NCI-H1417 treated with DMSO at 0.1 percent for 48 hours (cell line): ENCODE measurements at places on chromosomes 5 and 9.

- no peak for DNase-seq
These were observed 5.9 kb downstream of the FKBP15 start for GRCh38 chr9:113215132-113215531.

DNA sequence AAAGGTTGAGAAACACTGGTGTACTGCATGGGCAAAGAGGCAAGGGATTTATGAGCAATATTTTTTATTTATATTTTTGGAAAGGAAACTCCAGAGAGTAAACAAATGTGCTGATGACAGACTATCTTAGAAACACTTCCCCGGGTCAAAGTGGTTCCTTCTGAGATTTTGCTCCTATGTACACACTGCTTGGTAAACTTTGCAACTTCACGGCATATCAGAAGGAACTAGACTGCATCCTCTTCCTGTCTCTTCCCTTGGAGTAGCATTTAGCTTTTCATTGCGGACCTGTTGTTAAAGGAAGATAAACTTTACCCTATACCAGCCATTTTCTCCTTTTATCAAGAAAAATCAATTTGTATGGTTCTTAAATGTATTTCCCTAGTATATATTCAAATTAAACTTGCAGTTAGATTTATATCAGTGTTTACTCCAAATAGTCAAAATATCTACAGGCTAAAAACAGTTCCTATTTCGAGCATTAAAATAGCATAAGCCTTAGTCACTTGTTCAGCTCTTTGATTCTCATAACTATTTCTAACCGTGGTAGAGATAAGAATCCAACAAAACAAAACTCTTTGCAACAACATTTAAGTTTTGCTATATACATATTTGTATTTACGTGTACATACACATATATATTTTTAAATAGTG, 48.0 kb upstream of the LRRC19 start:
- no peak for DNase-seq

DNA sequence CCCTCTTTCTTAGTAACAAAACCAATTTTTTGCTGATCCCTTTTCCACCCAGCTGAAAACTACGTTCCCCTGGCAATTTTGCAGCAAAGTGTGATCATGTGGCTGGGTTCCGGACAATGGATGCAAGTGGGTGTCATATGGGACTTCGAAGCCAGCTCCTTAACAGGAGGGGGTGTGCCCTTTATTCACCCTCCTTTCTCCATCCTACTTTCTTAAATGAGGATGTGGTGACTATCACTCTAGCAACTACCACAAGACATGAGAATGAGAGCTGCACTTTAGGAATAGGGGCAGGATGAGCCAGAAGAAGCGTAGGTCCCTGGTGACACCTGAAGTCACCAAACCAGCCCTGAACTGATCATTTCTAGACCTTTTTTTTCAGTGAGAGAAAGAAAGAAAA, 58.9 kb downstream of the IRF1 start:
- no peak for DNase-seq

GRCh38 chr5:61245486-61245885, 83.2 kb upstream of the SMIM15 start:
- DNase-seq = no peak

DNA sequence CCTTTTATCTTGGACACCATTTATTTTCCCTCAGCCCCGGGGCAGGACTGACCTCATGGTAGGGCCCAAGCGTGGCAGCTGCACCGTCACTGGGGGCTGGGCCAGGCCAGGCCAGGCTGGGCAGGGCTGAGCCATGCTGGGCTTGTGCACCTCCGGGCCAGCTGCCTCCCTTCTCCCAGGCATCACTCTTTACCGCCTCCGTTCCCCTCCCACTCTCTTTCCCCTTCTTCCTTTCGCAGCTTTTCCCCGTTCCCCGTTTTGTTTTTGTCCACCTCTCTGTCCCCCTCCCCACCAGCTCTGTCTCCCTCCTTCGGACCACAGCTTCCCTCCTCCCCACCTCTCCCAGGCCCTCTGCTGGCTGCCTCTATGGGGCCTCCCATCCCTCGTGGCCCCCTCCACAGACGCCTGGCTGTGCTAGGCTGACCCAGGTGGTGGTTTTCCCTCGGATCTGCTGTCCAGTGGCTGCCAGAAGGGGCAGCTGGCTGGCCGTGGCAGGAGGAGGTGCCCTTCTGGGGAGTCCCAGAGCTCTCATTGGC, 17.9 kb downstream of the FGF18 start:
- no peak for DNase-seq

DNA sequence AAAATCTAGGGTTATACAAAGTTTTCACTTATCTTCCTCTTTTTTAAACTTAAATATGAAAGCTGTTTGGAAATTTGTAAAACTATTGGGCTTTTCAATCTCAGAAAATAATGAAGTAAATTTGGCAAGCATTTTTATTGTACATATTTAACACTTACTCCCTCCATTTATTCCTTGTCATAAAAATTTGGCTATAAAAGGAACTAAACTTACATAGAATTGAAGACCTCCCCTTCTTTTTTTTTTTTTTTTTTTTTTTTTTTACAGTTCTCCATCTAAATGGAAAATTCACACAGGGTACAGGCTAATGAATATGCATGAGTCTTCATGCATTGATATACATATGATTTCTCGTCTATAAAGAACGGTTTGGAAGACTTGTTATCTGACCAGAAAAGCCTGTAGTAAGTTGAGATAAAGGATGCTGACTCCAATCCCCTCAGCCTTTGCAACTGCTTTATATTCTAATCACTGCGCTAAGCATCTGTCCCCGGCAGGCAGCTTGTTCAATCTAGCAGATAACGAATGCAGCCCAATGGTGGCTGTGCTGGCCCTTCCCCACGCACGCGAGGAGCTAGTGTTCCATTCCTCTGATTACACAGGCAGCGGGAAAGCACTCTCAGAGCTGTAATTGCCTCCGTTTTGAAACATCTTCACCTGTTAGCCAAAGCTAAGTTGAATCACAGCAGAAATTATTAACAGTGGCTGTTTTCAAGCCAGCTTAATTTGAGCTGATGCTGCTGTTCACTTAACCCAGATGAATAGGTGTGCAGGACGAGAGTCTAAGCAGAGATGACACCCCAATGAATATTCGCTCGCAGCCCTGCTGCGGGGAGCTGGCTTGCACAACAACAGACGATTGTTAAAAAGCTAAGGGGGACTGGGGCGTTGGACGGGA, 453.8 kb upstream of the ZNF608 start:
- no peak for DNase-seq

DNA sequence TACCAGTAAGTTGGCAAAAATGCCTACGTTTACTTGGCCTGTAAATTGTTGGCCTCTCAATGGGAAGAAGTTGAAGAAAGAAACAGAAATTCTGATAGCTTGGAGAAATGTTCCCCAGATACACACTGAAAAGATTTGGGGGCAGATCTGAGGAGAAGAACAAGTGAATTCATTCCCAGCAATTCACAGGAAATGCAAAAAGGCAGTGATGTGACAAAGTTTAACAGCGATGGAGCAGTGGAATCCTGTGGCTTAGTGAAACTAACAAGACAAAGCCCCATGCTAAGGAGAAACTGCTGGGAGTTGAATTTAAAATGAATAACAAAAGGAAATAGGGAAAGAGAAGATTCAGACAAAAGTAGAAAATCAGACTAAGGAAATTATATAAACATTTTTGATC, 213.2 kb upstream of the EDIL3 start:
- DNase-seq = no peak

DNA sequence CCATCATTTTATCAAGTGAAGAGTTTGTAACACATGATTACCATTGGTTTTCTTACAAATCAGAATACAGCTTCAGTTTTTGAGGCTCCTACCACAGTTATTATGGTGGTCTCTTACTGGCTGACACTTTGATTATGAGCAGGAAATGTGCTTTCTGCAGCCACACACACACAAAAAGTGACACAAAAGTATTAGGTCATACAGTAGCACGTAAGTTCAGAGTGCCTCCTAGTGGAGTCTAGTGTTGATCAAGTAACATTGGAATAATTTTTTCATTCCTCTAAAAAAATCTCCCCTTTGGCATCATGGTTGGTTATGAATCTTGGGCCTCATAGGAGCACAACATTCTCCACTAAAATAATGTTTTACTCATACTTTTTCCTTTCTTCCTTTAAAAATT, 37.6 kb downstream of the PAM start:
- DNase-seq = no peak

- no peak for DNase-seq
These were observed 12.6 kb upstream of the ENDOG start for GRCh38 chr9:128805661-128806060.

- DNase-seq = no peak
These were observed 20.4 kb upstream of the KIF12 start for GRCh38 chr9:114119242-114120191.

DNA sequence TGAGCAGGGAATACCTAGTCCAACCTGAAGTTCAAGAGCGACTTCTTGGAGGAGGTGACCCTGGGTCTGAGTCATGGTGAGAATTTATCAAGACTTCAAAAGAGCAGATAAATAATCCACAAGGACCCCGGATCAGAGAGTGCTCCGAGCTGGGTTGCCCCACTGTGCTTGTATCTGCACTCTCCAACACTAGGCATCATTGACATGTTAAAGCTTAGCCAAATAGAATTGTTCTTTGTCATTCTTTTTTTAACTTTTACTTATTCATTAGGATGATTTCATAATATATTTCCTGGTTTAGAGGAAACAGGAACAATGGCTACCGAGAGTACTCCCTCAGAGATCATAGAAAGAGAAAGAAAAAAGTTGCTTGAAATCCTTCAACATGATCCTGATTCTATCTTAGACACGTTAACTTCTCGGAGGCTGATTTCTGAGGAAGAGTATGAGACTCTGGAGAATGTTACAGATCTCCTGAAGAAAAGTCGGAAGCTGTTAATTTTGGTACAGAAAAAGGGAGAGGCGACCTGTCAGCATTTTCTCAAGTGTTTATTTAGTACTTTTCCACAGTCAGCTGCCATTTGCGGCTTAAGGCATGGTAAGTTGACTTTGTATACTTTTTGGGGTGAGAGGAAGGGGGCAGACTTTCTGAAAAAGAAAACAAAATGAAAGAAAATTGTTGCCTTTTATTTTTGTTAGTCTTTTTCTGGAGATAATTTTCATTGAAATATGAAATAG, at the start of gene CARD6:
Gene CARD6, plus strand, starts transcription at position 300 of the 738 bp plus-strand sequence. Its CDS starts 16 bp downstream, at position 316.
- DNase-seq = no peak

- DNase-seq = no peak
These were observed 59.9 kb downstream of the ROPN1L start for GRCh38 chr5:10501554-10502075.

DNA sequence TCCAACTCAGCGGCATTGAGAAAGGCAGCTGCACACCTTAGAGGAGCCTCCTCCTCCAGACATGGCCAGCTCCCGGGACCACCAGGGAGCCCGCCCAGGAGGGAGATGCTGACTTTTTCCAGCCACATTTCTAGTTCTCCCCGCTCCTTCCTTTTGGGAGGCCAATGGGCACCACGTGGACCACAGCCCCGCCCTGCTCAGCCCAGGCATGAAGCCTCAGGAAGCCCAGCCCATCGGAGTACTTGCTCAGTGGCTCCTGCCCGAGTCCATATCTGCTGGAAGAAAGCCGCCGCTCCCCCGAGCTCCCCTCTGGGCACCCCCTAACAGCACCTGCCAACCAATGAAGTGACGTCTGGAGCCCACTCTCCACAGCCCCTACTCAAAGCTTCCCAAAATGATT, 52.4 kb downstream of the SMIM23 start:
- DNase-seq = no peak

DNA sequence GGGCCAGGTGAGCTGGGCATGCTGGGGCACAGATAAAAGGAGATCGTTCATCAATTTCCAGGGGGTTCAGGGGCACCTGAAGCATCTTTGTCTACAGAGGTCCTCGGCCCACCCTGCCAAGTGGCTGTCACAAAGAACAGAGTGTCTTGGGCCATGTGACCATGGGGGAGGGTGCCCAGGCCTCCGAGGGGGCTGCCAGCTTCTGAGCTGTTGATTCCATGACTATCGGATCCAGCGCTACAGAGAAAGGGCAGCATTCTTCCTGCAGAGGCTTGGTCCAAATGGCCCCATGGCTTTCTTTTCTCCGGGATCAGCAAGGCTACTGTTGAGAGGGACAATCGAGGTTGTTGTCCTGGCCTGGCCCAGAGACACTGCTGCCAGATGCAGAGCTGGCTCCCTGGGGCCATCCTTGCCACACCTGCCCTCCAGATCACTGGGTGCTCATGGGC, 289.2 kb downstream of the ZSWIM6 start:
- no peak for DNase-seq

DNA sequence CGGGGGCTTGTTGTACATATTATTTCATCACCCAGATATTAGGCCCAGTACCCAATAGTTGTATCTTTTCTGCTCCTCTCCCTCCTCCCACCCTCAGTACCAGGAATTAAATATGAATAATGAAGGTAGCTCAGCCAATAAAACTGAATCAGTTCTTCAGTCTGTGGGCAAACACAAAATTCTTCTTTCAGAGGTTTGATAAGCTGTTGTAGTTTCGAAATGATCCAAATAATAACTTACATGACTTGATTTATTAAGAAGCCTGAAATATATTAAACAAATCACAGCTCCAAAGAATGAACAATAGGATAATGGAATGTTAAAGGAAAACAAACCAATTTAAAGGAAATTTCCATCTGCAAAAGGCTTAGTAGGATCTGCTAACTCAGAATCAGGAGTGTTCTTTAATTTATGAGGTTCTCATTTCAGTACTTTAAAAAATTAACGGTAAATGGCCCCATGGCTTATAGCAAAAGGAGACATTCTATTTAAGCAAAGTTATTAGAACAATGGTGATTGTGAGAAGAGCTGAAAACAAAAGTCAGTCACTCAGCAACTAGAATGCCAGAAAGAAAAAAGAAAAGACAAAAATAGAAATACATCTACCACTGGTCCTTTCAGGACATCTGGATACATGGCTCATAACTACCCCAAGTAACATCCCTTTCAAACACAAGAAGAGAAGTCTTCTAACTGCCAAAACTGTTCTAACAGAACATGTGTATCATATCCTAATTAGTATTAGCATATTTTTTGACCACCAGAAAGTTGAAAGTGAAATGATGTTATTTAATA, 62.4 kb downstream of the NR3C1 start:
- no peak for DNase-seq

GRCh38 chr9:2340046-2340760, 281.4 kb upstream of the VLDLR start:
- DNase-seq = no peak

- DNase-seq = no peak
These were observed 26.2 kb downstream of the UHRF2 start for GRCh38 chr9:6439051-6439703.

DNA sequence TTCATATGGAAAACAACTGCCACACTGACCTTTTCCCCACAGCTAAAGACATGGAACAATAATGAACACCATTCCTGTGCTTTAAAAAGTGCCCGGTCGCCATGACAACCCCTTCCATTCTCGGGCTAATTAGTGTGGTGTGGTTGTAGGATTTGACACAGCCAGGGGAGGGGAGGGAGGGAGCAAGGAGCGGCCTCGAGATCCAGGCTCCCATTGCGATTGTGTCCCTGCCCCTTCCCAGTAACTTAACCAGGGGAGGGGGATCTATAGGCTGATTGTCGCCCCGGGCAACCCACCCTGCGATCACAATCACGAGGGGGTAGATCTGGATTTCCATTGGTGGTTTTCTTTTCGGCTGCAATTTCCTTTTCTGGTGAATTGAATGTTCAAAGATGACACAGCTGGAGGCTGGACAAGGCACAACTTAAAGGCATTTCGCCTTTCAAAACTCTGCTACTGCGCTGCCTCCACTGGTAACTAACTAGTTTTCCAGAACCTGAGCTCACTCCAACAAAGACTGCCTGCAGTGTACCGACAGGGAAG, 96.7 kb upstream of the RETREG1 start:
- peak; percentile 9 for DNase-seq
